ENCODE measurements at places on chromosomes 2 and 18.

GRCh38 chr2:11589316-11589940, 55.6 kb downstream of the GREB1 start:
- DNase-seq = no peak

- DNase-seq = no peak
Measured at GRCh38 chr2:15929861-15930260, 10.5 kb upstream of the MYCN start.

DNA sequence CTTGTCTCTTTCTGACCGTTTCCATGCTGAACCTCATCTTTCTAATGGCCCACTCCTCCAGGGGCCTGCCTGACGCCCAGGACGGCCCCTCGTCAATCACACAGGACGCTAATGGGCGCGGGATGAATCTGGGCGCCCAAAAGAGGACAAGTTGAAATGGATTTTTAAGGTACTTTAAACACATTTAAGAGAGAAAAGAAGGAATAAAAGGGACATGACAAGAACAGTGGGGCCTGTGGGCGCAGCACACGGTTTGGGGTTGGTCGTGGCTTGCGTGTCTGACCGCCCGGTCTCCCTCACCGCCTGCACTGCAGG, 607 bp upstream of the UBE2F start:
- no peak for DNase-seq

GRCh38 chr2:150944315-150944714, 317.3 kb downstream of the RBM43 start:
- no peak for DNase-seq

- no peak for DNase-seq
Measured at GRCh38 chr18:31230495-31230894, 67.8 kb upstream of the DSC1 start.

- DNase-seq = no peak
Measured at GRCh38 chr2:51581636-51582267, 549.8 kb upstream of the NRXN1 start.

GRCh38 chr18:45277908-45278307, 337.4 kb upstream of the SLC14A2 start:
- no peak for DNase-seq

DNA sequence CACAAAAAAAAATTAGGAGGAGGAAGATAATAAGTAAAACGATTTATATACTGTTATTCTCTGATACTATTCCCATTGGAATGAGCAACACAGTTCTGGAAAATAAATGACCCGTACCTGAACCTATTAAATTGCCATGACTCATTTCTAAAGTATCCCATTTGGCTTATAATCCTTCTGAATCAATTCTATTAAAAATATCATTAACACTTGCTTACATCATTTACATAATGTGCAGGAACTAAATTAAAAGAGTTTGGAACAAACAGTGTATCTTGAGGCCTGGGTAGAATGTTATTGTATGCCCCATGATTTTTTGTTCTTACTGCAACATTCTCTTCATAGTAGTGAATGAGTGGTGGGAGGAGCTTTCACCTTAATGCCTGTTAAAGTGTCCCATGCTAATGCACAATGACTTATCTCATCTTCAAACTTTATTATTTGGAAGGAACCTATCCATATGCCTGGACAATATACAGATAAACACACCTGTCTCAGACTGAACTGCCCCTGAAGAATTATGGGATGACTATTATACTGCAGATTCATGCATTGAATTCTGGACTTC, 549.9 kb upstream of the ACVR2A start:
- DNase-seq = no peak

- no peak for DNase-seq
Measured at GRCh38 chr2:9771481-9772017, 71.7 kb upstream of the TAF1B start.

DNA sequence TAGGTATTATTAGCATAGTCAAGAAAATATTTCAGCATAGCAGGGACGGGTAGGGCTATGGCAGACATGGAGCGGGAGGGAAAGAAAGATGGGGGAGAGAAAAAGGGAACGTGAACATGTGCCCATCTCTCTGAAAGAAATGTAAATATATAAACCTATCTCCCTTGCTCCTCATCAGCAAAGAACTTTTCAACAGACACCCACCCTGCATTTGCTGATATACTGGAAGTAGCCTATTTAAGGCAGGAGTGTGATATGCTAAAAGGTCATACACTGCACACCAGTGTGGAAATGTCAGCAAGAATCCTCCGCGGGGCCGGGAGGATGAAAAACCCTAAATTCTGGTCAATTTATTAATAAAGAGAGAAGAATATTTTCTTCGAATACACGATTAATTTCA, 1.7 kb downstream of the MBOAT2 start:
- DNase-seq = no peak

- no peak for DNase-seq
Measured at GRCh38 chr2:152826581-152827279, 108.3 kb downstream of the ARL6IP6 start.

- DNase-seq = no peak
Measured at GRCh38 chr2:232018181-232018580, 56.7 kb downstream of the DIS3L2 start.

GRCh38 chr2:190137561-190137960, 75.0 kb upstream of the MSTN start:
- DNase-seq = no peak

DNA sequence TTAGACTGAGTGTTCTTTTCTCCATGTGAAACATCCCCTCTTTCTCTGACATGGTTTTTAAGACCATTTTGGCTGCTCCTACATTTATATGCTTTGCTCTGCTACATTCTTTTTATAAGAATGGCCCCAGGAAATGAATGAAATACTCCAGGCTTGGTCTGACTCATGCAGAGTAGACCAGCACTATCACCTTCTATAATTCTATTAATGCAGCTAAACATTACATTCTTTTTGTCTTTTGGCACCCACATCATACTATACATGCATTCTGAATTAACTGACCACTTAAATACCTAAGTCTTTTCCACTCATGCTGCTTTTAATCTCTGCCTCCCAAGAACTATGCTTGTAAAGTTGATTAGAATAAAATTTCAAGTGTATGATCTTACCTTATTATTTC, 94.1 kb downstream of the AAK1 start:
- no peak for DNase-seq

DNA sequence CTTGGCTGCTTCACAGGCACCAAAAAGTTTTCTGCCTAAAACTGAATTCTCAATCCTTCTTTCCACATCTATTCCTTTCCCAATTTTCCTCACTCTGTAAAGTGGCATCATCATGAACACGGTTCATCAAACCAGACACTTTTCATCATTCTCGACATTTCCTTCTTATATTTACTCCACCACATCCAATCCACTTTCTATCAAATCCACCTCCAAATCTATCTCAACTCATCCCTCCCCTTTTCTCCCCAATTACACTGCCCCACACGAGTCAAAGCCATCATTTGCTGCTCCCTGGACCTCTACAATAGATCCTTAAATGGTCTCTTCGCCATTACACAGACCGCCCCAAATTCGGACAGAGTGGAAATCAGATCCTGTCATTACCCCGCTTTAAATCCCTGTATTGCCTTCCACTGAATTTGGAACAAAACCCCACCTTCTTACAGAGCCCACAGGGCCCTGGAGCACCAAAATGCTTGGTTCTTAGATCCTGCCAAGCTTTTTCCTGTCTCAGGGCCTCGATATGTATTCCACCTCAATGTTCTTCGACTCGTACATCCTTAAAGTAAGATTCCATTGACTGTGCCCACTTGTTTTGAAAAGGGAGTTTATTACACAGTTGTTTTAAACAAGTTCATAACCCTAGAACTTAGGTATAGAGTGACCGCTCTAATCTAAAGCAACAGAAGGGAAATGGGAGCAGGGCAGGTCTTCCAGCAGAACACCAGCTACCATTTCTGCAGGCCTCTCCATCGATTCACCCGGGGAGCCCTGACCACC, 856 bp downstream of the ACAA2 start:
- DNase-seq = no peak

DNA sequence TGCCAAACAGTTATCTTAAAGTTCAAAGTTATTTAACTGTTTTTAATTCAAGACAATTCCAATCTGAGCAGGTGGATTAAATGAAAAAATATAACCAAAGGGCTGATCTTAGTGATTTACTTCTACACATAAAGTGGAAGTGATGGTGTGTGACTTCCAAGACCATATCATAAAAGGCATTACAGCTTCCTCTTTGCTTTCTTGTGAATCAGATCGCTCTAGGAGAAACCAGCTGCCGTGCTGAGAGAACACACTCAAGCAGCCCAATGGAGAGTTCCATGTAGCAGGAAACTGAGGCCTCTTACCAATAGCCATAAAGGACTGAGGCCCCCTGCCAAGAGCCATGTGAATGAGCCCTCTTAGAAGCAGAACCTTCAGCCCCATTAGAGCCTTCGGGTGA, 197.4 kb downstream of the NBAS start:
- DNase-seq = no peak

DNA sequence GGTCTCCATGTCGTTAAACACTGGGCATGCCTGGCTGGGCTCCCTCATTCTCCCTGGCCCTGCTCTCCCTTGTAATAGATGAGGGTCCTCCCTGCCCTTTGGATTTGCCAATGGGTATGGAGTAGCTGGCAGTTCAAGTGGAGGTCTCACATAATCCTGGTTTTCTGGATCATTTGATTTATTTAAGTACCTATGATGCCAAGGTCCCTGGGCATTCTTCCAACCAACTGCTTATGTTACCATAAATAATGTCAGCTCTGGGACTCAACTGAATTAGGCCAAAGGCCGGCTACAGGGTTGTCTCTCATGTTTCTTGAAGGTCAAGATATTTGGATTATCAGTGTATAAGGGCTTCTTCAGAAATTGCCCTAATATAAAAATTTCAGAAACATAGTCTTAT, 104.9 kb upstream of the LYPD6 start:
- DNase-seq = no peak

- DNase-seq = no peak
Measured at GRCh38 chr2:187853381-187853791, 299.2 kb upstream of the TFPI start.

GRCh38 chr2:226187156-226187555, 612.5 kb downstream of the IRS1 start:
- no peak for DNase-seq

GRCh38 chr2:233056961-233057605, 3.1 kb upstream of the INPP5D start:
- DNase-seq = no peak

Data from stimulated activated CD4-positive, alpha-beta T cell treated with anti-CD3 and anti-CD28 coated beads, Interleukin-15, amount 100 ng/mL, for 1 hour (primary cell).